ENCODE measurements at places on chromosomes 7 and 10.

DNA sequence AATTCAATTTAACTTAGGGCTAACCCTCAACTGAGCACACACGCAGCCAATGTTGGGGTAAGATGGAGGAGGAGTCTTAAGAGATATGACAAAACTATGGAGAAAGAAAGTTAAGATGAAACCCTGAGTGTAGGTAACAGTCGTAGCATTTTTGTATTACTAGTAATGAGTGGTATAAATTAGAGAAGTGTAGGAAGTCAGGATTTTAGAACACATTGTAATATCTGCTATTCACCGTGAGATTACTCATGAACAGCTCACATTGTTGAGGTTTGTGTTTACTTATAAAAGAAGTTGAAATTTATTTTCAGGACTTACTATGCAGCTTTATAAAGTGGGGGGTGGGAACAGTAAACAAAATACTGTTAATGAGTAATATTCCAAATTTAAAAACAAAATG, 107.2 kb downstream of the ARHGAP21 start:
- DNase-seq, result no peak

GRCh38 chr10:34637418-34637911, 177.6 kb downstream of the PARD3 start:
- peak; percentile 33 for DNase-seq

- no peak for DNase-seq
Measured at GRCh38 chr7:33832271-33832721, 73.0 kb upstream of the BMPER start.

DNA sequence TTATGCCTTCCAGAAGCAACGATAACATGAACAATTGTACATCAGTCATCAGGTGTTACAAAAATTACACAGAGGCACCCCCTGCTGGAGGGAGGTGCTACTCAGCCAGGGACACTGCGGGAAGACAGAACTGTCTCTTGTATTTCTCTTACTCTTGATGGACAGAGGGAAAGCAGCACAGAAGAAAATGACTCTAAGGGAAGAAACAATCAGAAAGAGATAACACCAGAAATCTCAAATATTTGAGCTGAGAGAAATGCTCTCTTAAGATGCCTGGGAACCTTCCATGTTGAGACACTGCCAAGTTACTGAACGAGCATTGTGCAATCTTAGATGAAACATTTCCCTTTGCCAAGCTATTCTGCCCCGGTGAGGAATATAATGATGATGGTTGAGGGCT, 227.6 kb upstream of the NPSR1 start:
- DNase-seq, result no peak

- no peak for DNase-seq
Measured at GRCh38 chr10:115706026-115706425, 567.0 kb downstream of the GFRA1 start.

GRCh38 chr7:14596421-14596820, 306.1 kb downstream of the DGKB start:
- DNase-seq, result no peak

GRCh38 chr10:80599424-80599847, 61.7 kb downstream of the SH2D4B start:
- DNase-seq, result no peak

DNA sequence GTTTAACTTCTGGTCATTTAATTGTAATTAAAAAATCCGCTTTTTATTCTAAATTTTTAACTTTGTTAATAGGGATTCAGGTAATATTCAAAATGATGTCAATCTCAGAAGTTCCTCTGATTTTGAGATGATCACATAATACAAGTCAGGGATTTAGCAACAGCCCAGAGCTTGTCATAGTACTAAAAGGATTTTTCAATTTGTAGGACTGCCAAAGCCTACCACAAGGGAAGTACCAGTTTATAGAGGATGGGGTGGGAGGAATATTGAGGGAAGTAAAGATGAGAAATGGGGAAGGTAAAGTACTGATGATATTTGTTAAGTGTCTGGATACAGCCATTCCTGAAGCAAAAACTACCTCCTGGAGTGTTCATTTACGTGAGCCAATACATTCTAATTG, 278.2 kb upstream of the TEX47 start:
- no peak for DNase-seq

DNA sequence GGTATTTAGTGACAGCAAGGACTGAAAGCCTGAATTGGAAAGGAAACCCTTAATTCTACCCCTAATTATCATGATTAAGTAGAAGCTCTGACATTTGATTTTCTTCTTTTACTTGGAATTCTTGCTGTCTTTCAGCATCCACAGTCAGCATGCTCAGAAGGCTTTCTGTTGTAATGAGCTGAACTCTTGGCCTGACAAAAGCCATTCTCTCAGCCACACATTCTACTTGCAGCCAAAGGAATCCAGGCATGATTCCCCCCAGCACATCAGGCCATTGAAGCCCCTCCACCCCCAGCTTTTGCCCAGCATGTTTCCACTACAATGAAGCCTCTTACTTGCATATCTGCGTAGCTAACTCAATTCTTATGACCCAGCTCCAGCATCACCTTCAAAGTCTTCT, 94.3 kb upstream of the FRMD4A start:
- no peak for DNase-seq

DNA sequence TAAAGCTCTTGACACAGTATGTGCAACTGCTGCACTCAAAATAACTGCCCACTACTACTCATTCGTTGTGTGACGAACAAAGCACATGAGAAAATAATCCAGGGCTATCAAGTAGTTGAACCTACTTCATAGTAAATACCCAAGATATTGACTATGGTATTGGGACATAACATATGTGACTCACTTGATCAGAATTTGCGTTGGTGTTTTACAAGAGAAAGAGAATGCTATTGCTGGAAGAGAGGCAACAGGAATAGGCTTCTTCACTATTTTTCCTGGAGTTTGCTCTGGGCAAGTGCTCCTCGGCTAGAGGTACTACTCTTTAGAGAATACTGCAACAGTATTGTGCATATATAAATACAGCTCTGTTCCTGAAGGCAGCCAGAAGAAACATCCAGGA, 2.5 kb downstream of the DGKB start:
- DNase-seq, result no peak

DNA sequence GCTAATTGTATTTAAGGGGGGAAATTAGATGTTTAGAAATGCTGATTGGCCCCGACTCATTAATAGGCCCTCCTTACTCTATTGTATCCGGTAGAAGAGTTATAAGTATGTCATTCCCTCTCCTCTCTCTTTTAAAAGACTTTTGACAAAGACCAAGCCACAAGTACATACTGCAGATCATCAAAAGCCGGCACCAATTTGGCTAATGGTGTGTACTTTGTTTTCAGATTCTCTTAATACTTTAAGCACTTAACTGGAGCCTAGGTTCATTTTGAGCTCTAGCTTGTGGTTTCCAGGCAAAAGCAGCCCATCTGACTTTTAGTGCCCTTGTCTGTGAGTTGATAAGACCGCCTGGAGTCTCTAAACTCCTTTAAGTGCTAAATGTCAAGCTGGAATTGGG, 210.0 kb upstream of the LYZL1 start:
- no peak for DNase-seq

DNA sequence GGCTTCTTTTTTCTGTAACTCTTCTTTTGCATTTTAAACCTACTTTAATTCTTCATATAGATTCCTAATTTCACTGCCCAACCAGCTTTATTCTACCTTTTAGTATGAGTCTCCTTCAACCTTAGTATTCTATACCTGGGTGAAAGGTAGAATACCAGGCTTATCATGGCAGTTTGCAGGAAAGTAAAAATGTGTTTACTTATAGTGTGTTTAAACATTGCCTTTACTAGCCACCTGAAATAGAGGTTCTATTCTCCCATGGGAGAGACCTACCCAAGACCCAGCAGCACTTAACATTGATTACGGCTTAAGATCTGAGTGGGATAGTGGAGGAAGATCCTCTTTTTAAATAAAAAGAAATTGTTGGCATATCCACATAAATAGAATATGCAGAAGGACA, 1.6 kb upstream of the MYPN start:
- DNase-seq, result no peak

DNA sequence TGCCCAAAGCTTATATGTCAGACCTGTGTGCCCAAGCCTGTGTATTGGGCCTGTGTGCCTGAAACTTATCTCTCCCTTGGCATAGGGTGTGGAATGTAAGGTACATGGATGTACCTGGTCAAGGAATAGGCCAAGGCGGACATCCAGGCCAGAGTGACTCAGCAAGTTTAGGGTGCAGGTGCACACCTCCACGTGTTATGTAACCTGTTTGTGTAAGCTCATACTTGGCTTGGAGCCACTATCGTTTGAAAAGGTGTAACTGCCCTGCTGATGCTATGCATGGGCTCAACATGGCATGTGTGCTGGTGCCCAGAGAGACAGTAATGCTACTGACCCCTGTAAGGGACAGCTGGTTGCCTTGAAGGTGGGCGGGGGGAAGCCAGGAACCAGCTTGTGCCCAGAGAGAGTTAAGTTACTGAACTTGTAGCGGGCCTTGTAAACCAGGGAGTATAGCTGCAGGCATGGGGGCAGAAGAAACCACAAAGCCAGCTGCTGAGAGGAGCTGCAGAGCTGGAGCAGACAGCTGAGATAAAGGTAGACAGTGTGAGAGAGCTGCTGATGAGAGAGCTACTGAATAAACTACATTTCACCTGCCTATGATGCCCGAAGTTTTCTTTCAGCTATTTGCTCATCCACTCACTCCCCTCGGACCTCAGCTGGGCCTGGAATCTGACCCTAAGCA, 656.4 kb upstream of the ZWINT start:
- DNase-seq, result no peak

DNA sequence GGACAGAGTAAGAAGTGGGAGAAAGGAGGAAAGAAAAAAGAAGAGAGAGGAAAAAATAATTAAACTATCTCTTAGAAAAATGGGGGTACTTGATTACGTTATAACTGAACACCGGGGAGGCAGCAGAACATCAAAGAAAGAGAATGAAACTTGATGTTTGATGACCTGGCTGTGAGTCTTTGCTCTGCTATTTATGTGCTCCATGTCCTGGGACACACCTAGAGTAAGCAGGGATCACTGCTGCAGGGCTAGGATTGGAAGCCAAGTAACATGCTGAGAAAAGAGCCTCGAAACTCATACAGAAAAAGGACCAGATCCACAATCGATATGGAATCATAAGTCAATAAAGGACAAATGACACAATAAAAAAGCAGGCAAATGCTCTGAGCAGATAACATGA, 56.7 kb upstream of the COL13A1 start:
- no peak for DNase-seq

- DNase-seq, result no peak
Measured at GRCh38 chr7:92598310-92598981, 8.3 kb upstream of the FAM133B start.

- DNase-seq, result no peak
Measured at GRCh38 chr7:83649701-83650100, 762 bp upstream of the SEMA3E start.

DNA sequence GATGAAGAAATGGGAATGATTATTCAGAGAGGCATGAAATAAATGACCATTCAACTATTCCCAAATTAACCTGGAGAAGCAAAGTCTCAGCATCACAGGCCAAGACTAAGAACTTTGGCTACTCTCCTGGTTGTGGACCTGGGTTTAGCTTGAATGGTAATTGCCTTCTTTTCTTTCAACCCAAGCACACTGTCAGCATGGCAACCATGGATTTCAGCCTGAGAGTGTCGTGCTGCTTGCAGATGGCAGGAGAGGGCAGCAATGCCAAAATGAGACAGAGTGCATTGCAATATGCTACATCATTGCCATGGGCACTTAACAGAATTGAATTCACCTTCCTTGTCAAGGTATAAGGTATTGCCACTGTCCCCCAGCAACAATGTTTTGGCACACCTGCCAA, 767.2 kb downstream of the REEP3 start:
- DNase-seq, result no peak

DNA sequence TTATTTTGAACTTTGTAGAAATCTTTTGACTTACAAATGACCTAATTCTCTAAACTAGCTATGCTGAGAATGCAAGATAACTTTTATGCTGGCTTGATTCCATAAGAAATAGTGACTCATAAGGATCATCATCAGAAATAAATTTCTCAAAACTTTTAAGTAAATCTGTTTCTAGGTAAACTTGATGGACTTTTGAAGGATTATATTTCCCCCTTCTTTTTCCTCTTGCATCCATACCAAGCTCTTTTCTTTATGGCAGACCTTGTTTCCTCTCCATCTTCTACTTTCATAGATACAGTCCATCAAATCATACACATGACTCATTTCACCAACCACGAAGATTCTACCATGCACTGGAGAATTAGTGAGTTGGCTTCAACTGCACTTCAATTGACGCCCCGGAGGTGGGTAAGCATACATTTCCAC, 336.3 kb downstream of the KCNMA1 start:
- no peak for DNase-seq

- no peak for DNase-seq
Measured at GRCh38 chr10:114694752-114695151, 36.7 kb upstream of the ABLIM1 start.

DNA sequence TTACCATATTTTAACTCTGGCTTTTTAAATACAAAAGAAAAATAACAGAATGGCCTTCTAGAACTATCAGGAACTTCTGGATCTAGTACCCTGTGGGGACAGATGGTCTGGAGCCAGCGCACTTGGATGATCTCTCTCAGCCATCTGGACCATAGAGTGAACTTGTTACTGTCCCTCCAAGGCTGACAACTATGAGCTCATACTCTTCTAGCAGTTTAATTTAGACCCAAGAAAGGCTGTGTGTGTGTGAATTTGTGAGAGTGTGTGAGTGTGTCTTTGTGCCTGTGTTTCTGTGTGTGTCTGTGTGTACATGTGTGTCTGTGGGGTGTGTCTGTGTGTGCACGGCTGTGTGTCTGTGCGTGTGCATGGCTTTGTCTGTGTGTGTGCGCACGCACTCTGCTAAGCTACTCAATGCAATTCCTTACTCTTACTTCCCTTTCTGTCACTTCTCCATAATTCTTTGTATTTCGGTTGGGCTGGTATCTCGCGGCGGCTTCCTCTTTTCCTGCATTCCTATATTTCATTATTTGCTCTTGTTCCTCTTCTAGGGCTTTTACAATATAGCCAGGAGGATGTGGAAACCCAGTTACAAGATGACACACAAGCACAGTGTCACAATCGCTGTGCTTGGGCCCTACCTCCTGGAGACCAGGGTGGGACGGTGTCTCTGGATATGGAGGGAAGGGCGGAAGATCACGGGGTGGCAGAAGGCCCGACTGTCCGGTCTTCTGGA, 51.9 kb downstream of the IKZF1 start:
- no peak for DNase-seq

DNA sequence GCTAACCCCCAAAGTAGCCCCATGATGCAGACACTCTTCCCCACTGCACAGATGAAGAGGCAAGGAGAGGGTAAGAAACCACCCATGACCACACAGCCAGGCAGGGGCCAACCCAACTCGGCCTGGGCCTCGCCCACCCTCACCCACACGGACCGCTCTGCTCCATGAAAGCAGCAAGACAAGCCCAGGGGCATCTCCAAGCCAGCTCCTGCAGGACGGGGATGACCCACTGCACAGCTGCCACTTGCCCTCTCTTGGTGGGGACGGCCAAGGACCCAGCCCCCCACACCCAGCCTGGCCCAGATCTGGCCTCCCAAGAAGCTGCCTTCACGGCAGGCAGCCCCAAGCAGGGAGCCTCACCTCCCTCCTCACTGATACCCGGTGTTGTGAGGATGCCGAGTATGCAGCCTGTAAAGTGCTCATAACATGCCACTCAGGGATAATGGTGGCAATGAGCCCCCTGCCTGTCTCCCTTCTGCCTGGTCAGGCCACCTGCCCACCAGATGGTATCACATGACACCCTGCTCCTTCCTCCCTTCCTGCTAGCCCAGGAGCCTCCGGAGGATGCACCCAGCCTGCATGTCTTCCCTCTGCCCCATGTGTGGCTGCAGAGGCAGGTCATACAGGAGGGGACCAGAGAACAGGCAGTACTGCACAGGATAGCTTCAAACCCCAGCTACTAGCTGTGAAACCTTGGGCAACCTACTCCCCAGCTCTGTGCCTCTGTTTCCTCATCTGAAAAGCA, 23.3 kb downstream of the OGDHL start:
- DNase-seq, result no peak

GRCh38 chr7:92762851-92763250, 73.5 kb downstream of the CDK6 start:
- DNase-seq, result no peak
